ENCODE measurements at places on chromosomes 7 and 10.

DNA sequence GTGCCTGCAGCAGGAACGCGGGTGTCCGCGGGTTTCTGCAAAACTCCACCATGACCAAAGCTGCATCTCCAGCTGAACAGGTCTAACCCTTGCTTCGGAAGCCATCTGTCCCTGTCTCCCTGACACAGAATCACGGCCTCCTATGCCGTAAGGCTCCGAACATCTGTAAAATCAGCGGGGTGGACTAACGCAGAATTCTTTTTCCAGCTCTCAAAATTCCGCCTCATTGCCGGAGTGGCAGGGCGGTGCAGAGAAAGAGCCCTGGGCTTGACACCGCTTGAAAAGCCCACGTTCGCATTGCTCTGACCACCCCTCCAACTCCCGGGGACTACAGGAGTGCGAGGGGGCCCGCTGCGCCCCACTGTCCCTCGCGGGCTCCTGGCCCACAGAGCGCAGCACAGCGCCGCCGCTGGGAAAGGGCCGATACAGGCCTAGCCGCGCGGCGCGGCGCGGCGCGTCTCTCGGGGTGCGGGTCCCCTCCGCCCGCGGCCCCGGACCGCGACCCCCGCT, 409 bp downstream of the DNMBP start:
- peaks cover 78% of the 10 kb centered on the region for H3K4me1 ChIP-seq
- peak overlapping the region; percentile 60 for H3K27ac ChIP-seq
- H3K4me3 ChIP-seq = peak overlapping the region; percentile 93
- H3K36me3 ChIP-seq = no peaks in the 10 kb centered on the region
- DNase-seq = peak; percentile 18

DNA sequence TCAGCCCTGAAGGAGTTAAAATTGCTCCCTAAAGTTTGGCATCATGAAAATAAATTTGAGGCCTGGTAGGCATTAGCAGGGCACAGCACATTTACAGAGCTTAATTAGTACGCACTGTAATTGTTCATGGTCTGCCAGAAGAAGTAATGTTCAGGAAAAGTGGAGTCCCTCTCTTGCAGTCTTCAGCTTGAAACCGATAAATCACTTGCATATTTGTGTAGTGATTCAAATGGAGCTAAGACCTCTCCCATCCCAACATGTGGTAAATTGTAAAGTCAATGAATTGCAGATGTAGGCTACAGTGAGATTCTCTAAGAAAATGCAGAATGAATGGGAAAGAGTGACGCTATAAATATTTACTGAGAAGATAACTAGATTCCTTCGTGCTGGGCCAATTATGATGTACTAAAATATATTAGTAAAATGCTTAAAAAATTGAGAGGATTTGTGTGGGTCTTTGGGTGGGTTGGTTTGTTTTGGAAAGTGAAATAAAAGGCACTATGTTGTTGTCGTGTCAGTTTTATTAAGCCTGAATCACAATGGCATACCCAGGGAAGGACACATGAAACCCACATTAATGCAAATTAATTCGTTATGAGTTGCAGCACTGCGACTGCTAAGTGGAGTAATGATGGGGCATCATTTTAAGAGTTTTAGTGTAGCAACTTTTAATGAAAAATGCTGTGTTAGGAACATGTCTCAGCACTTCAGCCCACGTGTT, 8.4 kb downstream of the TCF7L2 start:
- no peak overlapping the region for H3K4me3 ChIP-seq
- no peaks in the 10 kb centered on the region for H3K27me3 ChIP-seq
- H3K4me1 ChIP-seq = peaks cover 78% of the 10 kb centered on the region
- no peak overlapping the region for H3K27ac ChIP-seq

DNA sequence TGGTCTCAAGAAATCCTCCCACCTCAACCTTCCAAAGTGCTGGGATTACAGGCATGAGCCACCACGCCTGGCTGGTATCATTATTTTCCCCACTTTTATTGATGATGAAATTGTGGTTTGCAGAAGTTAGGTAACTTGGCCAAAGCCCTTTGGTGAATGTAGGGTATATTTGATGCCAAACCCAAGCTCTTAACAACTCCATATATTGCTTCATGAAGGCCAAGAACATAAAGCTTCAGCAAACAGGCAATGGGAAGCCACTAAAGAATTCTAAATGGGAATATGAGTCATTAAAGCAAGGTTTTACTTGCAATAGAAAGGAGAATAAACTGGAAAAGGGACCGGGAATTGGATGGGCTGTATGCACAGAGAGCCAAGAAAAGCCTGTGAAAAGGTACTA, 142.7 kb downstream of the KMT2E start:
- H3K27ac ChIP-seq = no peak overlapping the region
- H3K27me3 ChIP-seq = no peaks in the 10 kb centered on the region
- no peaks in the 10 kb centered on the region for H3K4me1 ChIP-seq
- DNase-seq = no peak
- 0 out of 3 replicates have a peak, but pooled peaks cover 14% of the 10 kb centered on the region for H3K36me3 ChIP-seq
- H3K4me3 ChIP-seq = no peak overlapping the region

DNA sequence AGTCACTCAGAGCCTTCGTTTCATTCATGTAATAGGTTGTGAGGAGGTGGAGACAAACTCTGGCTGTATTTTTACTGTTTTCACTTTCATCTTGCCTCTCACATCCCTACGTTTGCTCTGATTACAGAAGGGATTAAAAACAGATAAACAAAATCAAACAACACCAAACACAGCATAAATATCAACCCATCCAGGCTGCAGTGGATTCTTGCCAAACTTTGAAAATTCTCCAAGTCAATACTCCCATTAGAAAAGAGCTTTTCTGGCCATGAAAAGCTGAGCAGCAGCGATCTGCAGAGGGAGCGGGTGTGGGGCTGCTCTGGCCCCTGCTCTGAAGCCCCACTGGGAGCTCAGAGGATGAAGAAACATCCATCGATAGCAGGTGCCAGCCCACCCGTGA, 283.2 kb downstream of the WDR37 start:
- H3K4me1 ChIP-seq = no peaks in the 10 kb centered on the region
- no peaks in the 10 kb centered on the region for H3K36me3 ChIP-seq

DNA sequence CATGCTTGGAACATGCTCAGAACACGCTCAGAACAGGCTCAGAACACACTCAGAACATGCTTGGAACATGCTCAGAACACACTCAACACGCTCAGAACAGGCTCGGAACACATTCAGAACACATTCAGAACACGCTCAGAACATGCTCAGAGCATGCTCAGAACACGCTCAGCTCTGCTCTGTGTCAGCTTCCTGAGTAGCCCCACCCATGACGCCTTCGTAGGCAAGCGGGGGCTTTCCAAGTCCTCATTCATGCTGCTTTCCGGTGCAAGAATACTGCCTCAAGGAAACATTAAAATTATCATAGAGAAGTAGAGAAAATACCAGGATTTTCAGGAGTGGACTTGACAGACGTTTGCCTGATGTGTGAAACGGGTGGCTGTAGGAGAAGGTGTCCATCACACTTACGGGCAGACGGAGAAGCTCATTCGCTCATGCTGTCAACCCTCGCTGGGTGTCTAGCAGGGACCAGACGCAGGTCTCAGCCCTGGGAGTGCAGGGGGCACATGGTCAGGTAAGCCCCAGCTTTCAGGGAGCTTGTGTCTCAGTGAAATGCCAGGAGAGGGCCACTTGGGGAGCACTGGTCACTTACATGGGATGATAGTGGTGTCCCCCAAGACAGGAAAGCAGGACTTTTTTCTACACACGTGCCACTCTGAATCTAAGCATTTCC, 24.7 kb downstream of the EN2 start:
- H3K4me1 ChIP-seq = no peaks in the 10 kb centered on the region
- DNase-seq = no peak
- no peaks in the 10 kb centered on the region for H3K36me3 ChIP-seq
- H3K27me3 ChIP-seq = peaks cover 12% of the 10 kb centered on the region
- H3K4me3 ChIP-seq = no peak overlapping the region

DNA sequence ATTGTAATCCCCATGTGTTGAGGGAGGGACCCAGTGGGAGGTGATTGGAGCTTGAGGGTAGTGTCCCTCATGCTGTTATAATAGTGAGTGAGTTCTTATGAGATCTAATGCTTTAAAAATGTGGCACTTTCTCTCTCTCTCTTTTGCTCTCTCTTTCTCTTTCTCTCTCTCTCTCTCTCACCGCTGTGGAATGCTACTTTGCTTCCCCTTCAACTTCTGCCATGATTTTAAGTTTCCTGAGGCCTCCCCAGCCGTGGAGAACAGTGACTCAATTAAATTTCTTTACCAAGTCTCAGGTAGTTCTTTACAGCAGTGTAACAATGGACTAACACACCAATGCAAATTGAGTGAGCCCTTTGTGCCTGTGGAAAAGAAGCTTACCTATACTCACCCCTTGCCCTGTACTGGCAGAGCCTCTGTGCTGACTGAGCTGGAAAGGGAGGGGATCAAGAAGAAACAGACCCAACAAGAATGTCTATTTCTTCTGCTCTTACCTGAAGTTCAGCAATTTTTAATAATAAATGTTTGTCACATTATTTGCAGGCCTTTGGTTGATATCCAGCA, 642.5 kb upstream of the KCND2 start:
- no peaks in the 10 kb centered on the region for H3K27me3 ChIP-seq
- no peak for DNase-seq
- no peaks in the 10 kb centered on the region for H3K36me3 ChIP-seq

DNA sequence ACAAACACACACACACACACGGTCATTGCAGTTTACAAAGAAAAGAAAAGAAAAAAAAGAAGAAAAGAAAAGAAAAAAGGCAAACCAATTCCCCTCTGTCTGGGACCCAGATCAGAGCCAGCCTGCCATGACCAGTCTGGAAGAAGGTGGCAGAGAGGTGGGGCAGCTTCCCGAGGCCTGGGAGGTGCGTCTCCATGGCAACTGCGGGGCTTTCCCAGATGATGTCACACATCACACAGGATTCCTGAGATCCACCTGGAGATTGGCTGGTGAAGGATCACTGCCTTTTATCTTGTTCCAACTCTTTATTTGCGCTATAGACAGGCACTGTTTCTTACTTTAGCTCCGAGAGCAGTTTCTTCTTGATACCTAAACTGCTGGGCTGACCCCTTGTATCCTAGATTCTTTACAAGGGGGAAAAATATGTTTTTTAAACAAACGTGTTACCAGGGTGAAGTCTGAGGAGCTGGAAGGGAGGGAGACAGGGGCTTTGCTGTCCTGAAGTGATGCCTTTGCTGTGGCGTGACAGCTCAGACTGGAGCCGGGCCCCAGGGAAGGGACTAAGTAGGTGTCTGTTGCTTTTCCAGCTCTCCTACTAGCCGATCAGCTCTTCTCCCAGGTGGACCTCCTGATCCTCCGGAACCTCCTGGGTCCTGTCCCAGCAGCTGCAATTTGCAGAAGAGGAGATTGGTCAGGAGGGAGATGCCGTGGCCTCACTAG, 298.5 kb downstream of the KLF6 start:
- H3K4me3 ChIP-seq = no peak overlapping the region
- no peaks in the 10 kb centered on the region for H3K4me1 ChIP-seq
- DNase-seq = peak; percentile 20
- peaks cover 48% of the 10 kb centered on the region for H3K27me3 ChIP-seq
- H3K27ac ChIP-seq = no peak overlapping the region

All from HepG2 (cell line).